ENCODE measurements at places on chromosomes 2 and 18. TPM values are rescaled to one million over a fixed set of nuclear protein-coding genes. Genes with fewer than 3 reads are reported as not detected.

The MFF gene
- total RNA-seq, result 63.4 TPM

The RAB6C gene
- total RNA-seq, result not detected

The SPC25 gene
- 0.13 TPM for total RNA-seq

- no peak for DNase-seq
These were observed 240.7 kb downstream of the NRXN1 start for GRCh38 chr2:50791271-50791670.

- peak; percentile 95 for DNase-seq
These were observed 417.5 kb downstream of the ZEB2 start for GRCh38 chr2:144102386-144102785.

- no peak for DNase-seq
These were observed 27.3 kb downstream of the ZAP70 start for GRCh38 chr2:97740590-97741182.

The ANTXR1 gene
- 1.5 TPM for total RNA-seq

The ARHGEF33 gene
- 0.38 TPM for total RNA-seq

The CWC22 gene
- 13.4 TPM for total RNA-seq

The ANKRD39 gene
- total RNA-seq, result 8.2 TPM

DNA sequence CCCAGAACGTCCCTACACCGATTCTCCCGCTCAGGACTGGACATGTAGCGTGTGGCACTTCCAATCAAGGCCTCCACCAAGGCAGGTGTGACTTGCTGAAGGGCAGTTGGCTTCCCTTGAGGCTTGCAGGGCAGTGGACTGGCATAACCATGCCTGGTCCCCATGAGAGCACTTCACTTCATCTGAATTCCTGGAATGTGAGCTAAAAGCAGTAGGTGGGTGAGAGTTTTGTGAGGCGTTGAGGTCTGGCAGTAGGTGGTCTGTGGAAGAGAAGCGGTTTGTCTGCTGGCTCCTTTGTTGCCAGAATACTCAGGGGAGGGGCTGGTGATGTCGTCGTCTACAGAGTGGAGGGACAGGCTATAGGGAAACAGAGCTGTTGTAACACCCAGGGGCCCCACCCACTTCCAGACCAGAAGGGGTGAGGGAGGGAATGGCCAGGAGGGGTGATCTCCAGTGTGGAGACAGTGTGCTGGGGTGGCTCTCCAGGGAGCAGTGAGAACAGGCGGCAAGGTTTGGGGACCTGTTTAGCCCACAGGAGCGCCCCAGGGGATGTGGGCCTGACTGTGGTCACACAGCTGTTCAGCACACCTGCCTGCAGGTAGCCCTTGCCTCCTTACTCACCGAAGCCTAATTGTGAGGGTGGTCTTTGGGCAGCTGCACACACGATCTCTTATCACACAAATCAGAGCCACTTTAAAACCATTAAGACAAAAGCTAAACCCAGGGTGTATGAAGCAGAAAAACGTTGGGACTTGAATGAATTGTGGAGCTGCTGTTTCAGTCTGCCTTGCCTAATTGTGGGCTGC lies 21.5 kb upstream of the ALKAL2 start:
- no peak for DNase-seq

DNA sequence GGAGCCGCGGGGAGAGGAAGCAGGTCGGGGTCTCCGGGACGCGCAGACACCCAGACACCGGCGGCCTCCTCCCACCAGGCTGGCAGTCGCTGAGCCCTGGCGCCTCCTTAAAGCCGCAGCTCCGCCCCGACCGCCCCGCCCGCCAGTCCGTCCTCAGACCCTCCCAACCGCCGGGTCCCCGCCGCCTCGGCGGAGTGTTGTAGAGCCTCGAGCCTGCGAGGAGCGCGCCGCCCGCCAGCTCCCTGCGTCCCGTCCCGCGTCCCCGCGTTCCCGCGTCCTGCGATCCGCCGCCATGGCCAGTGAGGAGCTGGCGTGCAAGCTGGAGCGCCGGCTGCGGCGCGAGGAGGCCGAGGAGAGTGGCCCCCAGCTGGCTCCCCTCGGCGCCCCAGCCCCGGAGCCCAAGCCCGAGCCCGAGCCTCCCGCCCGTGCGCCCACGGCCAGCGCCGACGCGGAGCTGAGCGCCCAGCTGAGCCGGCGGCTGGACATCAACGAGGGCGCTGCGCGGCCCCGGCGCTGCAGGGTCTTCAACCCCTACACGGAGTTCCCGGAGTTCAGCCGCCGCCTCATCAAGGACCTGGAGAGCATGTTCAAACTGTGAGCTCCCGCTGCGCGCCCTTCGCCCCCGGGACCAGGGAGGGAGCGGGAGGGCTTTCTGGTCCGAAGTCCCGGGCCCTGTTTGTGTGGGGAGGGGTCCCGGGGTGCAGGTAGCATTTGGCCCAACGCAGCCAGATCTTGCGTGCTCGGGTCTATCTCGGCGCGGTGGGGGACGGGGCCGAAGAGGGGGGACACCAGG lies at the start of gene EFHD1:
TSS of gene EFHD1 (plus strand) at position 192 of the 793 bp plus-strand sequence. CDS start at position 293, 101 bp downstream.
- DNase-seq, result peak; percentile 29

GRCh38 chr2:216842636-216843035 lies 17.2 kb downstream of the TNP1 start:
- DNase-seq, result no peak

DNA sequence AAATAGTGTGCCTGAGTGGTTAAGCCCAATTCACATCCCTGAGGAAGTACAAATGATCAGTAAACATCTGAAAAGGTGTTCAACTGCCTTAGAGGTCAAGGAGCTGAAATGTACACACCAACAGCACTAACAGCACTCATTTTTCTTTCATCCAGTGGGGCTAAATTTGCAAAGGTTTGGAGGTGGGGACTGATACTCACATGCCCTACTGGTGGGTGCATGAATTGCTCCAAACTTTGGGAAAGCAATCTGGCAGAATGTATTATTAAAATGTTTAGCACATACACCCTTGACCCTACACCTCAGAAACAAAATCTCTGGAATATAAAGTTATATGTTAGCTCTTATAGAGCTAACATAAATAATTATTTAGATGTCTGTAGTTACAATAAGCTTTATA lies 19.0 kb upstream of the FAM178B start:
- peak; percentile 6 for DNase-seq

DNA sequence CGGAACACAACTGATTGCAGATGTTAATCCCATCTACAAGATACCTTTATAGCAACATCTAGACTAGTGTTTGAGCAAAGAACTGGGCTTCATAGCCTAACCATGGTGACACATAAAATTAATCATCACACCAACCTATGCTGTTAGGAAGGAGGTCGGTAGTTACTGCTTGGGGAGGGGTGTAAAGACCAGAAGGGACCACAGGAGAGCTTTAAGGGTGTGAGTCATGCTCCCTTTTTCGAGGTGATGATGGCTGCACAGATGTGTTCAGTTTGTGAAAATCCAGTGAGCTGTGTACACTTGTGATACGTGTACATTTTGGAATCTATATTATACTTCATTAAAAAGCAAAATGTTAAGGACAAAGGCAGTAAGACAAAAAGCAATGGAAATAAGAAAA lies 4.6 kb upstream of the SEH1L start:
- DNase-seq, result no peak

DNA sequence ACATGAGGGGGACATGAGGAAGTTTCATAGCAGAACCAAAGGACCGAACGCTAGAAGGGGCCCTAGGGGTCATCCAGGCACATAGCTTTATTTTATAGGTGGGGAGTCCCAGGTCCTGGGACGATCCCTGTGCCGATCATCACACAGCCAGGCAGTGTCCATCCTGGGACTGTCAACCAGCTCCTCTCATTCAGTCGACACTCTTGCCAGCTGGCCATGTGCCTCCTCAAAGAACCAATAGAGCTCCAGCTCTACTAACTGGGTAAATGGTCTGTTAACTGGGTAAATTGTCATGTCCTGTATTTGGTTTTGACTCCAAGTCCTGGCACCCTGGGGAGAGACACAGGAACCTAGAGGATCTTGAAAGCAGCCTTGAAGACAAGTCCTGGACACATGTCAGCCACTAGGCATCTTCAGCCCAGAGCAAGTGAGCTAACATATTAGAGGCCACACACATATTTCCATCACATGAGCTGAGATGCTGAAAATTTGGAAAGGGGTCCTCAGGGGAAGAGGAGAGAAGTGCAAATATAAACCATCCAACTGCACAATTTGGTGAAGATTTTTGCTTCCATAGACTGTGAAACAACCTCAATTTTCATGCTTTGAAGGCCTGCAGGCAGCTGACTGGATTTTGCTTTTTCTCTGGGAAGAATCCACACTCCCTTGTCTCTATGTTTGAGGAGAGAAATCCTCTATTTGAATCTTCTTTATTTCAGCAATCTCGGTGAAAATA lies 361.1 kb upstream of the SLC14A2 start:
- DNase-seq, result no peak

The BUB1 gene
- 1.3 TPM for total RNA-seq

GRCh38 chr2:37615804-37616676 lies 55.4 kb downstream of the CDC42EP3 start:
- DNase-seq, result no peak

The DUSP2 gene
- total RNA-seq, result 5.3 TPM

DNA sequence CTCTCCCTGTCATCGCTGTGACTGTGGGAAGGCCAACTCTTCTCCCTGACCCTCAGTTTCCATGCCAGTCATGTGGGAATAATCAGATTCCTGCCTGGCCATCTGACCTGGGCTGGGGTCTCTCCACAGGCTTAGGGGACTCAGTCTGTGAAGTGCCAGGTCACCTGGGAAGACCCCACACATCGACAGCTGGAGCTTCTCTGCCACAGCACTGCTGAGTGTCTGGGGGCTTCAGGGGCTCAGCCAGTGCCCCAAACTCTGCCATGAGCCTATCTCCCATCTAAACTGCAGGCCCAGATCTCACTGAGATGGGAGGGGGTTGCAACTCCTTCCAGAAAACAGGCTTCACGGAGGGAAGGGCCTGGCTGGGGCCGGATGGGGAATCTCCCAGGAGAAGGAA lies 42.0 kb upstream of the OTOS start:
- no peak for DNase-seq

DNA sequence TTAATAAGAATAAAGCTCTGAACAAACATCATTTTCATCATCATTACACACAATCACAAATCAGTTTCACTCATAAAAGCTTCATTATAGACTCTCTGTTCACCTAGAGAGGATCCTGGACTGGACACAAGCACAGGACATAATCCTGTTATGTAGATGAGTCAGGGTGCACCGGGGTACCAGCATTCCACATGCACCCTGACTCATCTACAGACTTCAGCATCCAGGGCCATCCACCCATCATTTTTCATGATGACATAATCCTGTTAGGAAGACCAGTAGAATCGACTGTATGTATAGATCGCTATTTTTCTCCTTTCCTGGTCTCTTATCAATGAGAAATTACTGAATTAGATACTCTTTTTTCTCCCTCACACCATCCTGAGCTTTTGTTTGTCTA lies 73.7 kb upstream of the PIK3C3 start:
- DNase-seq, result peak; percentile 81

GRCh38 chr2:217228732-217229131 lies 368.9 kb upstream of the TNP1 start:
- no peak for DNase-seq

GRCh38 chr2:195252018-195252417 lies 405.0 kb upstream of the SLC39A10 start:
- DNase-seq, result no peak

DNA sequence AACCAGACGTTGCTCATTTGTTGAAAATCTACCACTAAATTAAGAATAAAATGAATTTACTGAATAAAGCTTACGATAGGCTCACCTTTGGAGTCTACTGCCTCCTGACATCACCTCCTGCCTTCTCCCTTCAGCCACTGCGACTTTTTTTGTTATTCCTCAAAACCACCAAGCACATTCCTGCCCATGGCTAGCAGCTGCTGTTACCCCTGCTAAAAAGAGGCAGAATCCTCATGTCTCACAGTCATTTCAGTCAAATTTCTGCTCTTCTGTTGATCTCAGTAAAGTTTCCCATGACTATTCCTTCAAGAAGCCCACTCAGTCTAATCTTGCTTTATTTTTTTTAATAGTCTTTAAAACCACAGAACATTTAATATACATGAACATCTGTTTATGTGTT lies 40.8 kb upstream of the ANKRD62 start:
- DNase-seq, result no peak

DNA sequence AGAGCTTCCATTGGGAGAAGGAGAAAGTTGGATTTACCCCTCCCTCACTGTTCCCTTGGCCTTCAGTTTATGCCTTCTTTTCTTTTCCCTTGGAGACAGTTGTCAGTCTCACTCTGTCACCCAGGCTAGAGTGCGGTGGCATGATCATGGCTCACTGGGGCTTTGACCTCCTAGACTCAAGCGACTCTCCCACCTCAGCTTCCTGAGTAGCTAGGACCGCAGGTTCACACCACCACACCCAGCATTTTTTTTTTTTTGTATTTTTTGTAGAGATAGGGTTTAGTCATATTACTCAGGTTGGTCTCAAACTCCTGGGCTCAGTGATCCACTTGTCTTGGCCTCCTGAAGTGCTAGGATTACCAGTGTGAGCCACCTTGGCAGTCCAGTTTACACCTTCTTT lies 49.9 kb downstream of the SLC9A4 start:
- no peak for DNase-seq

GRCh38 chr2:39514825-39515224 lies 77.7 kb upstream of the MAP4K3 start:
- no peak for DNase-seq

The PRKAG3 gene
- not detected for total RNA-seq

GRCh38 chr2:239858179-239858578 lies 167.0 kb downstream of the NDUFA10 start:
- no peak for DNase-seq
